ENCODE measurements at places on chromosomes 5 and 9.
A peak's percentile ranks its signal among the peaks of the same experiment; 100 is the strongest.

GRCh38 chr9:120538339-120538738 is 41.6 kb downstream of the CDK5RAP2 start:
- DNase-seq: peak; percentile 34

- DNase-seq: no peak
Measured at GRCh38 chr9:2677915-2678889, 39.1 kb upstream of the KCNV2 start.

- DNase-seq: peak; percentile 70
Measured at GRCh38 chr5:43305948-43306565, 7.2 kb downstream of the HMGCS1 start.

- no peak for DNase-seq
Measured at GRCh38 chr9:93827545-93828330, 127.4 kb downstream of the BARX1 start.

DNA sequence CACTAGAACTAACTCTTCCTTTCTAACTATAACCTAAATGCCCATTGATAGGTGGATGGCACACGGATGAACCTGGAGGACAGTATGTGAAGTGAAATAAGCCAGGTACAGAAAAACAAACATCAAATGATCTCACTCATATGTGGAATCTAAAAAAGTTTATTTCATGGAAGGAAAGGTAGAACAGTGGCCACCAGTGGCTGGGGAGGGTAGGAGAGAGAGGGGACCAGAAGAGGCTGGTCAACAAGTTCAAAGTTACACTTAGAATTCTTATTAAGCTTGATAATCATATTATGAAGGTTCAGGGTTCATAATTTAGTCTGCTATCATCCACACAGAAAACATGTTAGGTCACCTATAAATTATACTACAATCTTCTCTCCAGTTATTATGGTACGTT is 107.6 kb upstream of the SLC12A2 start:
- DNase-seq: no peak

- DNase-seq: peak; percentile 76
Measured at GRCh38 chr9:87119328-87119881, 172.1 kb upstream of the GAS1 start.

DNA sequence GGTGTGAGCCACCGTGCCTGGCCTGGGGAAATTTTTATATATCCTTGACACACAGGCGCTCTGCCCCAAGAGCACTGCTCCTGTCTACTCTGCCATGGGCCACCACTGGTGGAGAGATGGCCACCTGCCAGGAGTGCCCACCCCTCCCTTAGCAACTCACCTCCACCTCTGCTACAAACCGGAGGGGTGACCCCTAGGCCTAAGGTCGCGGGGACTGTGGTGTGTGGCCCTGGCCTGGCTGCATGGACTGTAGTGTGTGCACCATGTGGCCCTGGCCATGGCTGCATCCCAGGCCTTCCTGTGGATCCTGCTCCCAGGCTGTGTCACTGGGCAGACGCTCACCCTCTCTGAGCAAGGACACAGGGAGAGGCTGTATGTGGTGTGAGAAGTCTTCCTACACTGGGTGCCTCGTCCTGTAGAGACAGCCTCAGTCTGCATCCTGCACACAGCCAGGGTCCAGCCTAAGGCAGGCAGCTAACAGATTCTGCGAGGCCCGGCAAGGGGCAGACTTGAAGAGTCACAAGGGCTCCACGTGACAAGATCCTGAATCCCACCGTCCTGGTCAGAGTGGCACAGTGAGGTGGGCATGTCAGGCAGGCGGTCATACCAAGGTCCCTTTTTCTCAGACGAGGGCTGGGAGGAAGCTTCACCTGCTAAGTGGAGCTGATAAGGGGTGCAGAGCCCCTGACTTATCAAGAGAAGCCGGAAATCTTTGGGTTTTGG is 10.3 kb downstream of the NINJ1 start:
- DNase-seq: no peak

GRCh38 chr9:115686069-115686468 is 467.5 kb upstream of the PAPPA start:
- DNase-seq: no peak

DNA sequence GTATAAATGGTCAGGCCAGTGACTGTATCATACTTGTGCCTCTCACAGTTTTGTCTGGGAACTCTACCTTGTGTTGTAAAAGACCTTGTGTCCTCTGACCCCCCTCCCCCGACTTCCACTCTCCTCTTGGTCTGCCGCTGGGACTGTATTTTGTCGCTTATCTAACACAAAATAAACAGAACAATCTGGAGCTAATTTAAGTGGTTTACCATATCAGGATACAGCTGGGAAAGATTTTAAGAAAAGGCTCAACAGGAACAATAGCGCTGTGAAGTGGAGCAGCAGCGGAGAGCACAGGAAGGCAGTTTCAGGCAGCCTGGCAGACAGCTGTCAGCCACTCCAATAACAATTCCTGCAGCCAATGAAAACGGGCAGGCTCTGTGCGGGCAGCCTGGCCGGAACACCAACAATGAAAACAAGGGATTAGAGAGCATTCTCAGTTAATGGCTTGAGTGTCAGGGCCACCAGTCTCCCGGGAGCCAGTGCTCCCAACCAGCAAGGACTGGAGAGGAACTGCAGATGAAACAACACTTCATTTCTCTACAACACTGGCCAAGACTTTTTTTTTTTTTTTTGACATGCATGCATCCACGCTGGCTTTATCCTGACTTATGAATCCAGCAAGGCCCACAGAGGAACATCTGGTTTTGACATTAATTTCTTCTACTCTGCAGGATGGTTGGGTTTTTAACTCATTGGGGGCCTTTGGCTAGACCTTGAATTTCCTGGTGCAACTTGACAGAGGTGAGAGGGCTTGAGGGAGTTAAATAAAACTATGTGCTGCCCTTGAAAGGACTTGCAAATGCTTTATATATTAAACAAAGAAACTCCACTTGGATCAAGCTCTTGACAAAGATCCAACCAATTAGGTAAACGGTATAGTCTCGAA is 76.7 kb downstream of the ARSB start:
- peak; percentile 66 for DNase-seq

GRCh38 chr5:112940670-112941069 is 18.6 kb upstream of the REEP5 start:
- no peak for DNase-seq

DNA sequence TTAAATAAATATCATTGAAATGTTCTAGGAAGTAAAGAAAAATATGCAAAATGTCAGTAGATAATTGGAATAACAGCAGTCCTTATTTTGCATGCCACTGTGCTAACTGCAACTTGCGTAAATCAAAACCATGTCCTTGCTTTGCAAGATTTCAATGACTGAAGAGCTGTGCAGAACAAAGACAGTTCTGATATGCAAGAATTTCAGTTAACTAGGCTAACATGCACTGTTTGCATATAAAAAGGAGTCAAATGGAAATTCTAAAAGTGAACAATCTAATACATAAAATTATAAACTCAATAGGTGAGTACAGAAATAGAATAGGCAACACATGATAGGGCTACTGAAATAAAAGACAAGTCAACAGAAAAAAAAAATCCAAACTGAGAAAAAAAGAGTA is 1844.6 kb upstream of the NUDT12 start:
- DNase-seq: no peak

DNA sequence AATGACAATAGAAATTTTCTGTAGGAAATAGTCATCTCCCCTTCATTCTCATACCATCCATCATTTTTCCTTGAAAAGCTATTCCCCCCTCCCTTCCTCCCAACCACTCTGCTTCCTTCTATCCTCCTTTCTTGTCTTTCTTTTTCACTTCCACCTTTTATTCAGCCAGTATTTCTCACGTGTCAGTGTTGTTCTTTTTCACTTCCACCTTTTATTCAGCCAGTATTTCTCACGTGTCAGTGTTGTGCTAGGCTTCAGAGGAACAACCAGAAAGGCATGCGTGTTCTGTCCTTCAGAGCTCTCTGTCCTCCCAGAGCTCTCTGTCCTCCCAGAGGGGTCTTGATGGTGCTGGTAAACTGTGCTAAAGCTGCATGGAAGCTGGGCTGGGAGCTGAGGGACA is 419.6 kb downstream of the GADD45G start:
- DNase-seq: no peak

GRCh38 chr5:33328818-33329217 is 111.9 kb upstream of the TARS1 start:
- no peak for DNase-seq

GRCh38 chr9:76866689-76867088 is 39.2 kb downstream of the PRUNE2 start:
- peak; percentile 97 for DNase-seq

- no peak for DNase-seq
Measured at GRCh38 chr5:112106878-112107277, 312.2 kb downstream of the EPB41L4A start.

DNA sequence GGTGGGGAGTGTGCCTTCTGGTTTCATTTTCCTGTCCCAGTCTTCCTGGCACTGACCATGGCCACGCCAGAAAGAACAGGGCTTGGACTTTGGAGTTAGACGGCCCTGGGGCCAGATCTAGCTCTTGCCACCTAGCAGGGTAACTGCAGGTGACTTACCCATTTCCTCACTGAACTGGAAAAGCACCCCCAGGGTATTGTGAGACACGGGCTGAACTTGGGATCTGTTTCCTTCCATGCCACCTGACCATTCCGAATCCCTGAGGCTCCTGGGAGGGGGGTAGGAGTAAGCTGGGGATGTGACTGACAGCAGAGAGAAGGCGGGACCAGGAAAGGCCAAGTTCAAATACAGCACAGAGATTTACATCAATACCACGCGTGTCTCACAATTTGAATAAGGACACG is 9.4 kb downstream of the HNRNPAB start:
- no peak for DNase-seq

- DNase-seq: no peak
Measured at GRCh38 chr5:135208903-135209721, 175.1 kb upstream of the PITX1 start.

GRCh38 chr9:80556631-80557030 is 984.9 kb downstream of the TLE4 start:
- no peak for DNase-seq
